Nucleus accumbens (tissue), 56 donors: ENCODE measurements at places on chromosomes 7 and 10.

DNA sequence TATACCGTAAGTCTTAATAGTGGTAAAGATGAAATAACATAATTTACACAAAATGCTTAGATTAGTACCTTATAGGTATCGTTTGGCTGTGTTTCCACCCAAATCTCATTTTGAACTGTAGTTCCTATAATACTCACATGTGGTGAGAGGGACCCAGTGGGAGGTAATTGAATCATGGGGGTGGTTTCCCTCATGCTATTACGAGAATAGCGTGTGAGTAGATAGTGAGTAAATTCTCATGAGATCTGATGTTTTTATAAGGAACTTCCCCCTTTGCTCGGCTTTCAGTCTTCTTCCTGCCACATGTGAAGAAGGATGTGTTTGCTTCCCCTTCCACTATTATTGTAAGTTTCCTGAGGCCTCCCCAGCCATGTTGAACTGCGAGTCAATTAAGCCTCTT lies 426.3 kb upstream of the POT1 start:
- DNase-seq, result no peak

DNA sequence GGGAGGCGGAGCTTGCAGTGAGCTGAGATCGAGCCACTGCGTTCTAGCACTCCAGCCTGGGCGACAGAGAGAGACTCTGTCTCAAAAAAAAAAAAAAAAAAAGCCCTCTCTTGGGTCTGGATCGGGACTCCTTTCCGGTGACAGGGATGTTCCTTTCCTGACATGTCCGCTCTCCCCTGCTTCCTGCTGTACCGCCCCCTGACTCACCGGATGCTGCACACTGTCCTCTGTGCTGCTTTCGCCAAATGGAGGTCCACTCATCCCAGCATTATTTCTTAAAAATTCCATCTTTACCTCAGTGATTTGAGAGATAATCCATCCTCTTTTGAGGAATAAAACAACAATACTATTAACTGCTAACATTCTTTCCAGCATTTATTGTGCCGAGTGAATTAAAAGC lies 113.8 kb upstream of the EEPD1 start:
- DNase-seq, result no peak

- no peak for DNase-seq
These were observed 205.4 kb downstream of the ARHGAP12 start for GRCh38 chr10:31723106-31723750.

GRCh38 chr7:45563941-45564461 lies 10.2 kb upstream of the ADCY1 start:
- DNase-seq, result no peak

- no peak for DNase-seq
These were observed 156.8 kb downstream of the NRCAM start for GRCh38 chr7:108299251-108299973.

- no peak for DNase-seq
These were observed 78.2 kb downstream of the VPS50 start for GRCh38 chr7:93310346-93310745.
